ENCODE measurements at places on chromosomes 16 and 17.
A peak's percentile ranks its signal among the peaks of the same experiment; 100 is the strongest.

DNA sequence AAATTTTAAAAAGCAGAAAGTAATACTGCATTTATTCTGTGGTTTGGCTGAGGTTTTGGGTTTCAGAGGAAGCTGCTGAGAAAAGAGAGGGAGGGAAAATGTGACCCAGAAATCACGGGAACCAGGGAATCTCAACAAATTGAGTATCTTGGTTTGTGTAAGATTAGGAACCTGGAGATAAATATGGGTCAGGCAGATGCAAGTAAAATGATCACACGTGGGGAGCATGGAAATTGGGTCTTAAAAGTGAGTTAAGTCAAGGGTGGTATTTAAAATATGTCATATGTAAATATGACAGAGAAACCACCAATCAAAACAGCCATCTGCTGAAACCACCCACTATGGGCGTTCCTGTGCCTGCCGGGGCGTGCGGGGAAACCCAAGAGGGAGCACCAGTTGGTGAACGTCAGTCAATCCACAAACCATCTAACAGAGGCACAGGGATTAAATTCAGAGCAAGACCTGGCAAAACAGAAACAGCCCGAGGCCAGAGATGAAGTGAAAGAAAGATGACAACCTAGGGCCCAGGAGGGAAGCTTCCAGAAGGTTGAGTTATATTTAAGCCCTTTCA is 33.4 kb downstream of the CDH13 start:
- DNase-seq = peak; percentile 17
- no peaks in the 10 kb centered on the region for H3K27me3 ChIP-seq
- peak overlapping the region; percentile 67 for H3K4me3 ChIP-seq
- no peak overlapping the region for H3K27ac ChIP-seq
- no peaks in the 10 kb centered on the region for H3K36me3 ChIP-seq
- peaks cover 9% of the 10 kb centered on the region for H3K4me1 ChIP-seq

DNA sequence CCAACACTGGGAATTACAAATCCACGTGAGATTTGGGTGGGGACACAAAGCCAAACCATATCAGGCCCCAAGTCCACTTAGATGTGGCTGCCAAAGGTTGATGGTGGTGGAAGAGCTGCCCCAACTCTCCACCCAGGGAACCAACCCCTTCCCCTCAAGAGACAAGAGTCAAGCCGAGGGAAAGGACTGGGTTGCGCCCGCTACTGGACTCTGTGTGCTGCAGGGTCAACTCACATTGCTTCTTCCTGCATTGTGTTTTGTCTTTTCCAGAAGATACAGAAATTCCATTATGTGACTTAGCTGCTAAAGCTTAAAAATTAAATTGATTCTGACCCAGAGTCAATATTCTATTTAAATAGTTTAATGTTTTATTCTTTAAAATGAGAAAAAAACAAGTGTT is 58.5 kb downstream of the ADAMTS18 start:
- H3K27ac ChIP-seq = no peak overlapping the region
- no peak overlapping the region for H3K4me3 ChIP-seq
- no peaks in the 10 kb centered on the region for H3K36me3 ChIP-seq
- no peaks in the 10 kb centered on the region for H3K27me3 ChIP-seq
- H3K4me1 ChIP-seq = no peaks in the 10 kb centered on the region

- no peak overlapping the region for H3K27ac ChIP-seq
- H3K4me1 ChIP-seq = no peaks in the 10 kb centered on the region
- no peaks in the 10 kb centered on the region for H3K36me3 ChIP-seq
- no peak overlapping the region for H3K4me3 ChIP-seq
Measured at GRCh38 chr16:23967775-23968174, 132.0 kb downstream of the PRKCB start.

- peaks cover 38% of the 10 kb centered on the region for H3K36me3 ChIP-seq
- H3K4me1 ChIP-seq = peaks cover 43% of the 10 kb centered on the region
- H3K27ac ChIP-seq = peak overlapping the region; percentile 100
- H3K4me3 ChIP-seq = peak overlapping the region; percentile 100
- H3K27me3 ChIP-seq = no peaks in the 10 kb centered on the region
Measured at GRCh38 chr17:50200457-50201275, 765 bp downstream of the COL1A1 start.

DNA sequence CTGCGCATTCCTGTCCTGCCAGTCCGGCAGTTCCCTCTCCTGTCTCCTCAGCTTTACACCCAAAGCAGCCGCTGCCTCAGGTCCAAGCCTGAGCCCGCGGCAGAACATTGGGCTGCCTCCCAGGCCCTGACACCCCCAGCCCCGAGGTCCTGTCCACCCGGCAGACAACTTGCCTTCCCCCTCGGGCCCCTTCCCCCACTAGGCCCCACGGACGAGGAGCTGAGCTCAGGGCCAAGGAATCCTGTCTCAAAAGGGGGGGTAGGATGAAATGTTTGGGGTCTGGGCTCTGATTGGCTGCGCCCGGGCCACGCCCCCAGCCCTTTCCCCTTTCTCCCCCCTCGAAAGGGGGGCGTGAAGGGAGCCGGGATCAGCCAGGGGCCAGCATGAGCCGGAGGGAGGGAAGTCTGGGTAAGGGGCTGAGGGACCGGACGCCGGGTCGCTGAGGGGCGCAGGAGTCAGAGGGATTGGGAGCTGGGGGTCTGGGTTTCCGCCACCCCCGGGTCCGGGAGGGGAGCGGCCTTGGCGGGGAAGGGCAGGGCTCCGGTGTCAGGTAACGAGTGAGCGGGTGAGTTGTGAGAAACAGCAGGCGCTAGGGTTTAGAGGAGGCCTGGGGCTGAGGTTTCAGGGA is at the start of gene CTF1:
Gene CTF1, plus strand, starts transcription at position 354 of the 628 bp plus-strand sequence. Its CDS starts 30 bp downstream, at position 384.
- peaks cover 29% of the 10 kb centered on the region for H3K4me1 ChIP-seq
- H3K36me3 ChIP-seq = peaks cover 16% of the 10 kb centered on the region
- H3K27me3 ChIP-seq = no peaks in the 10 kb centered on the region

DNA sequence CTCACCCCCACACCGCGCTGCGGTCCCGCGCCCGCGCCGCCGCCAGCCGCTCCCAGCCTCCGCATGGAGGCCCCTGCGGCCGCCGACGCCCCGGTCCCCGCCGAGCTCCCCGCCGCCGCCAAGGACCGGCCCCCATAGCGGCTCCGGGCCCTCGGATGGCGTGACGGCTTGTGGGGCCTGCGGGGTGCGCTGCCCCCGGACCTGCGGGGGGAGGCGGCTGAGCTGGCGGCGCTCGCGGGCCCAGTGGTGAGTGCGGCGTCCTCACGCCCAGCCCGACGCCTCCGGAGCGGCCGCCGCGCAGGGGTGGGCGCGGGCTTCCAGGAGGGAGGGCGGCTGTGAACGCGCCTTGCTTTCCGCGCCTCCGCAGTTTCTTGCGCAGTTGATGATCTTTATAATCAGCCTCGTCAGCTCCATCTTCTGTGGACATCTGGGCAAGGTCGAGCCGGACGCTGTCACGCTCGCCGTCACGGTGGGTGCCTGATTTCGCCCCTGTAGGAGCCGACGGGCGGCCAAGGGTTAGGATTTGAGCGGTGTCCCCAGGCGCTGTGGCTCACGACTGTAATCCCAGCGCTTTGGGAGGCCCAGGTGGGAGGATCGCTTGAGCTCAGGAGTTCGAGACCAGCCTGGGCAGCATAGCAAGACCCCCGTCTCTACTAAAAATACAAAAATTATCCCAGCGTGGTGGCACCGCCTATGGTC is 46.4 kb downstream of the SLC47A1 start:
- peaks cover 12% of the 10 kb centered on the region for H3K4me1 ChIP-seq
- H3K4me3 ChIP-seq = peak overlapping the region; percentile 51
- no peaks in the 10 kb centered on the region for H3K36me3 ChIP-seq
- DNase-seq = no peak
- no peak overlapping the region for H3K27ac ChIP-seq

GRCh38 chr16:27595993-27596392 is 46.0 kb downstream of the KATNIP start:
- no peak overlapping the region for H3K4me3 ChIP-seq
- H3K27ac ChIP-seq = no peak overlapping the region
- H3K27me3 ChIP-seq = no peaks in the 10 kb centered on the region

GRCh38 chr17:50348522-50349242 is 2.8 kb downstream of the XYLT2 start:
- no peak overlapping the region for H3K4me3 ChIP-seq
- DNase-seq = peak; percentile 35
- H3K27me3 ChIP-seq = no peaks in the 10 kb centered on the region

- peak overlapping the region; percentile 100 for H3K4me3 ChIP-seq
- peak; percentile 80 for DNase-seq
- no peaks in the 10 kb centered on the region for H3K27me3 ChIP-seq
Measured at GRCh38 chr16:69566240-69566980, 644 bp downstream of the NFAT5 start.

DNA sequence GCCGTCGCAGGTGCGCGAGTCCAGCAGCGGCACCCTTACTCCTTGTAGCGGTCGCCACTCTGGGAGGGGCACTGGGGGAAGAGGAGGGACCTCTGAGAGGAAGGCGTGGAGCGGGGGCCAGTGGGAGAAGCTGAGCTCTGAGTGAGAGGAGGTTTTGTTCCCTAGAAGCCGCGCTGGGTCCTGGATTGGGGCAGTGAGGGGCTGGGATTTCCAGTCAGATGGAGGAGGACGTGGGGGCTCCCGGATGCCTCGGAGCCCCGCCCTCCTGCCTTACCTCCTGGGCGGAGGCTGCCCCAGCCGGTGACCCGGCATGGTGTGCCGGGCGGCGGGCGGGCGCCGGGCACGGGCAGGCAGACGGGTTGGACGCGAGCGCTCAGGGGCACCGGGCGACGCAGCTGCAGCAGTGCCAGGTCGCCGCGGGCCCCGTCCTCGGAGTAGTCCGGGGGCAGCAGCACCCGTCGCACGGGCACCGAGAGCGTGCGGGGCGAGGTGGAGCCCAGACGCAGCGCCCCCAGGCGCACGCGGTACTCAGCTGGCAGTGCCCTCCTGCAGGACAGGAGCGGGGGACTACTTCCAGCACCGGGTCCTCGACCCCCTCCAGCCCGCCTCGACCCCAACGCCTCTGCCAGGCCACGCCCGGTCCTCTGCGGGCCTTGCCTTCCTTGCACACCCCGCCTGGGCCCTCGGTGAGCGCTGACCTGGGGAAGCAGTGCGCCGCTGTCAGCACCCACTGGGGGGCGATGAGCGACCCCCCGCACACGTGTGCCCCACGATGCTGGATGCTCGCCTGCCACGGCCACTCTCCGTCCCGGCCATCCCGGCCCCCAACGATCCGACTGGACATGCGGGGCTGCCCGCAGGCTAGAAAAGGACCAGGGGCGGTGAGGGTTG is 2.0 kb downstream of the PRSS33 start:
- H3K27me3 ChIP-seq = peaks cover 10% of the 10 kb centered on the region
- H3K4me3 ChIP-seq = no peak overlapping the region
- no peaks in the 10 kb centered on the region for H3K36me3 ChIP-seq
- H3K27ac ChIP-seq = no peak overlapping the region
- DNase-seq = no peak

- no peaks in the 10 kb centered on the region for H3K4me1 ChIP-seq
- no peak for DNase-seq
- H3K36me3 ChIP-seq = peaks cover 44% of the 10 kb centered on the region
- no peak overlapping the region for H3K27ac ChIP-seq
- H3K4me3 ChIP-seq = no peak overlapping the region
Measured at GRCh38 chr17:38848939-38849605, 4.4 kb downstream of the RPL23 start.

DNA sequence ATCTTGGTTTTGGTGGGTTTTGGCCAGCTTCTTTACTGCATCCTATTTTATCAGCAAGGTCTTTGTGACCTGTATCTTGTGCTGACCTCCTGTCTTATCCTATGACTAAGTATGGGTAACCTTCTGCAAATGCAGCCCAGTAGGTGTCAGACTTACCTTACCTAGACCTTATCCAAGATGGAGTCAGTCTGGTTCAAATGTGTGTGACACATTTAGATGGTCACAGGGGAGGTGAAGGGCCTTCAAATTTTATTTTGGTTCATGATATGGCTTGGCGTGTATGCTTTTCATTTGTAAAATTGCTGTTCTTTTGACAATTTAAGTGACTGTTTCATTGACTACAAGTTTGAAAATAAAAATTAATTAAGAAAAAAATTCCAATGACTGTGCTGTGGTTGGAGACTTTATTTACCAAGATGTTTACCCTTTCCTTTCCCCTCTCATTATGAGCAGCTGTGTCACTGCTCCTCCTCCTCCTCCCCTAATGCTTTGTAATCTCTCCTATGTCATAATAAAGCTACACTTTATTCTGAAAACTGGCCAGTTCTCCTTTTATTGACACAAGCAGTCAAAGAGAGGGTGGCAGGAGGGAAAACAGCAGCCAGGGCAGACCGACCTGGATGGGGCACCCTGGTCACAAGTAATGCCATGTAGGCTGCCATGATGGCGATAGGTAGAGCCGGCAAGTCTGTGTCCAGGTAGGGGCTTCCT is 49.4 kb downstream of the TNFRSF13B start:
- no peaks in the 10 kb centered on the region for H3K4me1 ChIP-seq
- no peak for DNase-seq
- no peaks in the 10 kb centered on the region for H3K36me3 ChIP-seq
- H3K27me3 ChIP-seq = peaks cover 11% of the 10 kb centered on the region

DNA sequence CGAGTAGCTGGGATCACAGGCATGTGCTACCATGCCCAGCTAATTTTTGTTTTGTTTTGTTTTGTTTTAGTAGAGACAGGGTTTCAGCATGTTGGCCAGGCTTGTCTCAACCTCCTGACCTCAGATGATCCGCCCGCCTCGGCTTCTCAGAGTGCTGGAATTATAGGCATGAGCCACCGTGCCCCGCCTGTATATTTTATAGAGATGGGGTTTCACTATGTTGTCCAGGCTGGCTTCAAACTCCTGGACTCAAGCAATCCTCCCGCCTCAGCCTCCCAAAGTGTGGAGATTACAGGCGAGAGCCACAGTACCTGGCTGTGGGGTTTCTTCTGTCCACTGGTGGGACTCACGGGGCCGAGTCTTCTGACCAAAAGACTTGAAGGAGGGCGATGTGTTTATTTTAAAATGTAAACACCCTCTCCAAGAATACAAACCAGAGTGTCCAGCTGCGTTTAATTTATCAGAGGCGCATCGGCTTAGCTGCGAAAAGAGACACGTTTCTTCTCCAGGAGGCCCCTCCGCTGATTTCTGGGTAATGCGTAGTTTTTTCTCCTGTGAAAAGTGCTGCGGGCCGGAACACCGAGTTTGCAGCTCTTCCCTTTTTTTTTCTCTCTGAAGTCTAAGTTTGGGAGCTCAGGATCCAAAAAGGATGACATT is 86.9 kb upstream of the CIBAR2 start:
- no peak overlapping the region for H3K4me3 ChIP-seq
- no peaks in the 10 kb centered on the region for H3K27me3 ChIP-seq
- H3K4me1 ChIP-seq = peaks cover 47% of the 10 kb centered on the region

DNA sequence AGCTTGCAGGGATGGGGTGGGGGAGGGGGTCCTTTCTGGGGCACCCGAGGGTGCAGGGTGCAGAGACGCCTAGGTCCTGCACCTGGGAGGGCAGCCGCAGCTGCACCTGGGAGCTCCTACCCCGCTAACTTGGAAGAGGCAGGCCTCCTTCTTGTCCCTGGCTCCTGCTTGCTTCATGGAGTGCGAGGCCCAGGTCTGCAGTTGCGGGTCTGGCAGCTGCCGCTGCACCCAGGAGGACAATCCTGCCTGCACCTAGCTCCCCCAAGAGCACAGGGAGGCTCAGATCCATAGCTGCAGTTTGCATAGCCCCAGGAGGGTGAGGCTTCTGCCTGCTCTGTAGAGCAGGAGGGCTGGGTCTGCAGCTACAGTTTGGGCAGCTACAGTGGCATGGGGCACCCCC is 26.6 kb downstream of the GNGT2 start:
- no peaks in the 10 kb centered on the region for H3K27me3 ChIP-seq
- no peak overlapping the region for H3K4me3 ChIP-seq
- no peaks in the 10 kb centered on the region for H3K4me1 ChIP-seq
- no peak overlapping the region for H3K27ac ChIP-seq
- no peaks in the 10 kb centered on the region for H3K36me3 ChIP-seq

GRCh38 chr16:23500212-23500861 is 10.0 kb downstream of the GGA2 start:
- peaks cover 9% of the 10 kb centered on the region for H3K36me3 ChIP-seq
- DNase-seq = no peak
- H3K4me1 ChIP-seq = peaks cover 34% of the 10 kb centered on the region
- H3K27ac ChIP-seq = no peak overlapping the region
- no peak overlapping the region for H3K4me3 ChIP-seq

Data from mesenchymal stem cell (in vitro differentiated cells and primary cell).